CD4-positive, alpha-beta T cell treated with Interleukin-6 at 100 ng/mL for 8 hours (primary cell): ENCODE measurements at places on chromosomes 4 and X.

- DNase-seq: no peak
These were observed 8.9 kb upstream of the TRIML1 start for GRCh38 chr4:188130355-188130754.

DNA sequence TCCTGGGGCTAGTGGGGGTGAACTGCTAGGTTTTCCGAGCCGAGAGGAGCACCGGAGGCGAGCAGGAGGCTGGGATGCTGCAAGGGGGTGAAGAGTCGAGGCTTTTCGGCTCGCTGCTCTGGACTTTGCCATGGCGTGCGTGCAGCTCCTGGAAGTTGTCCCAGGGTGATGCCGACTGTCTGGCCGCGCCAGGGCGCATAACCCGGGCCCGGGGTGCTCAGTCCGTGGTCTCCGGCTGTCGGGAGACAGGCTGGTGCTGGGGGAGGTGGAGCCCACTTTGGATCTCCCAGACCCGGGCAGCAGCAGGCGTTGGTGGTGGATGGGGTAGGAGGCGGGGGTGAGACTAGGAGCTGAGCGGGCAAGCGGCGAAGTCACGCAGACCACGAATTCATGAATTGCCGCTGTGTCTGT lies 793 bp downstream of the GRIA3 start:
- no peak for DNase-seq

DNA sequence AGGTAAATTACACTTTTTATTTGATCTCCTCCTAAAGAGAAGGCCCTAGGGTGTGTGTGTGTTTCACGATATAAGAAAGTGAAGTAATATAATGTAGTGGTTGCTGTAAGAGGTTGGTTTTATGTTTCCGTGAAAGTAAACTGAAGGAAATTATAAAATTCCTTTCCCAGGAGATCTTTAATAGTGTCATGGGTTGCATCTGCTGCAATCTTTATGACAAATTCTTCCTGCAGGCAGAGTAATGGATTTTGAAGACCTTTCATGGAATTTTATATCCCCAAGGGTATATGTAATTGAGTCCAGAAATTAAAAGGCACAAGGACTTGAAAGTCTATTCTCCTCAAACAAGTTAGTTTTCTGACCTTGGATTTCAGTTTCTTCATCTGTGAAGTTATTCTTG lies 538.6 kb downstream of the ANKRD50 start:
- DNase-seq: no peak

DNA sequence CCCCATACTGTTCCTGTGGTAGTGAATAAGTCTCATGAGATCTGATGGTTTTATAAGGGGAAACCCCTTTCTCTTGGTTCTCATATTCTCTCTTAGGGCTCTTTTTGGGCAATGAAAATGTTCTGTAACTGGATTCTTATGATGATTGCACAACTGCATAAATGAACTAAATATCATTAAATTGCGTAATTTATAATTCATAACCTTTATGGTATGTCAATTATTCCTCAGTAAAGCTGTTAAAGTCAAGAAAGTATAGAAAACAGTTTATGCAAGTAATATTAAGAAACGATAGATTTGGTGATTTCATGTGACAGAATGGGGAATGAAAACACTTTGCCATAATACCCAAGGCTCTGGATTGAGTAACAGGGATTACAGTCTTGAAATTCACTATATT lies 33.5 kb upstream of the SPANXD start:
- no peak for DNase-seq

- DNase-seq: no peak
These were observed 16.1 kb upstream of the SAT1 start for GRCh38 chrX:23766650-23767551.

DNA sequence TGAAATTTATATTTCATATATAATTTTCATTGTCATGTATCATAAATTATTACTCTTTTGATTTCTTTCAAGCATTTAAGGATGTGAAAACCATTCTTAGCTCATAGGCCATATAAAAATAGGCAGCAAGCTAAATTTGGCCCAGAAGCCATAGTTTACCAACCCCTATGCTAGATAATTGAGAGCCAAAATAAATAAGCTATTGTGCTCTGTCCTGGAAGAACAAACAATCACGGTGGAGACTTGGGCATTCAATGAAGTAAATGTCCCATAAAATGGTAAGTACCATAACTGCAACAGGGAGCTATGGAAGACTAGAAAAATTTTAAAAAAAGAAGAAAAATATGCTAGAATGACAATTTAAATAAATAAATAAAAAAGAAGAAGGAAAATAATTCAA lies 60.9 kb upstream of the PACRGL start:
- no peak for DNase-seq

GRCh38 chr4:169416997-169417396 lies 146.2 kb upstream of the SH3RF1 start:
- DNase-seq: no peak

- DNase-seq: no peak
These were observed 49.6 kb downstream of the CASP3 start for GRCh38 chr4:184599492-184600135.

- DNase-seq: no peak
These were observed 40.7 kb downstream of the NPY2R start for GRCh38 chr4:155249016-155249566.

DNA sequence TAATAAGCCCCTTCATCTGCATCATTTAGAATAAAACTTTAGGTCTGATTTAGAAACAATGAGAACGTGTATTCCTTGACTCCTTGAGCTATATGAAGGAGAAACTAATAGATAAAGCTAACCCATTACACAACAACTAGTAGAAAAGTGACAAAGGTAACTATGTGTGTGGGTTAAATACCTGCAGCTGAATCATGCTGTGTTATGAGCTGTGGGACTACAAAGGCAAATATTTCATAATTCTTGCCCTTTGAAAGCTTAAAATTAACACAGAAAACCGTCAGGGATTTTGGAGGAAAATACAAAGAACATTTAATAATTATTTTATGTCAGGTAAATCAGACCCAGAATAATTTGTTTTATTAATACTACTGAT lies 898 bp upstream of the NDP start:
- no peak for DNase-seq

- no peak for DNase-seq
These were observed 40.7 kb upstream of the GPC3 start for GRCh38 chrX:134025986-134026545.

DNA sequence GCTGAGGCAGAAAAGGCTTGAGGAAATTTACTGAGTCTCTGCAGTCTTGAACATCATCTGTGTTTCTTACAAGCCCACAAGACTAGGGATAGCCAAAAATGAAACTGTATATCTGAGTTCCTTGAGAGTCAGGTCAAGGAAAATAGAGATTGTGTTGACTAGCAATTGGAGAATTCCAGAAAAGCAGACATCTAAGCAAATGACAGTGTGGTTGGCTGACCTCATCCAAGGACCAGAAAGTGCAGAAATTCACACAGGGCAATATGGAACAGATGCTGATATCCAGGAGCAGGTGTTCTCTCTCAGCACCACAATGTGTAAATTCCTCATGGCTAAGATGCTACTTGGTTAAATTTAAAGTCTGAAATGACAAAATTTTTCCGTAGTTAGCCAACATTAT lies 146.4 kb downstream of the VEGFC start:
- no peak for DNase-seq

DNA sequence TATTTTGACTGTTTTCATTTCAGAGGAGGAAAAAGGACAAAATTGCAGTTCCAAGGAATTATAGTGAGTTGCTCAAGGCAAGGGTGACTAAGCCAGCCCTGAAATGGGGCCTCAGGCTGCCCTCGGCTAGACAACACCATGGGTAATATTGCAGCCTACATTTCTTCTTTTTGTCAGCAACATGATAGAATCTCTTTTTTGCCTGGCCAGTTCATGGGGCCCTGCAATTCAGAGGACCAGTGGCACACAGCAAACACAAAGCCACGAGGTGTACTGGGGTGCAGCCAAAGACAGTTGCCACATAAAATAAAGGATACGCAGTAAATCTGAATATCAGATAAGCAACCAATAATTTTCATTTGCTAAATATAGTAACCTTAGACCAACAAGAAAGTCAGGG lies 41.8 kb downstream of the RBM47 start:
- DNase-seq: no peak

GRCh38 chr4:126956184-126956897 lies 676.4 kb upstream of the INTU start:
- DNase-seq: no peak

DNA sequence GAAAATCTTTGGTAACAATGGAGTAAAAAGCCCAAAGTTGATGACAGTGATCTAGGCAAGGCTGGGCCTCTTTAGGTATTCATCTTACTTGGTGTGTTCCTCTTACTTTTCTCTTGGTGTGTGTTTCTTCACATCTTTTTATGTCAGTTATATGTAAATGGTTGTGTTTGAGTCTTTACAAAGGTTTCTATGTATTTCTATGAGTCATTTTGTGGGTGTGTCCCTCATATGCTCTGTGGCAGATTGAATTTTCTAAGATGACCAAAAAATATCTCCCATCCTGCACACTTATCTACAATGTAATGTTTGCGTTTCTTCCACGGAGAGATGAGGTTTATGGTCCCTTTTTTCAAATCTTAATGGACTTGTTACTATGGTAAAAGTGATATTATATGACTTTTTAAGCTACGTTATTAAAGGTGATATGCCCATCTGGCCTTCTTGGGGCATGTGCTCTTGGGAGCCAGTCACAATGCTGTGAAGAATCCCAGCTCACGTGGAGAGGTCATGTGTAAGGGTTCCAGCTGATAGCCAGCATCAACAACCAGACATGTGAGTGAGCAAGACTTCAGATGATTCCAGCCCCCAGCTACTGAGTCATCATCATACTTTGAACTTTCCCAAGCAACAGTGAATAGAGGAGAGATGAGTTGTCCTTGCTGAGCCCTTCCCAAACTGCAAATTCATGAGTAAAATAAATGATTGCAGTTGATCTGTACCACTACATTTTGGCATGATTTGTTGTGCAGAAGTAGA lies 126.9 kb downstream of the CBLL2 start:
- DNase-seq: no peak

DNA sequence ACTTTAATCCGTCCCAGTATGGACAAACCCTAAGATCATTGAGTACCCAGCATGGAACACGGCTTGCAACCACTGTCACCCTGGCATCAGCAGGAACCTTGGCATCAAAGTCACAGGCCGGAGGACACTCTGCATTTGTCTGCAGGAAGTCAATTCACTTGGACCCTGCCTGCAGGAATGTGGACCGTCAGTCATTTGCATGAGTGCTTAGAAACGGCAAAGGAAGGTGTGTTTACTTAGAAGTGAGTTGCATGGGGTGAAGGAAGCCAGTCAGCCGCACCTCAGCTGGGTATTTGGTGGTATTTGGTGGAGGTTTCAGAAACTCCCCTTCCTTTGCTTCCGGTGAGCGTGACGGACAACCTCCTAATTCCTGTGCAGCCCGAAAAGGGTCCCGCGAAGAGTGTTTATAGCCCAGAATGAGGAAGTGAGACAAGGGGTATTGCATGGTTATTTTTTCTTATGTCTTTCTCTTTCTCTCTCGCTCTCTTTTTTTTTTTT lies 15.5 kb downstream of the P2RY8 start:
- peak; percentile 65 for DNase-seq

- no peak for DNase-seq
These were observed 128.8 kb upstream of the GPC4 start for GRCh38 chrX:133544115-133544514.

GRCh38 chr4:80393246-80393969 lies 57.9 kb downstream of the CFAP299 start:
- no peak for DNase-seq

- no peak for DNase-seq
These were observed 812 bp downstream of the FAT1 start for GRCh38 chr4:186722796-186723291.

DNA sequence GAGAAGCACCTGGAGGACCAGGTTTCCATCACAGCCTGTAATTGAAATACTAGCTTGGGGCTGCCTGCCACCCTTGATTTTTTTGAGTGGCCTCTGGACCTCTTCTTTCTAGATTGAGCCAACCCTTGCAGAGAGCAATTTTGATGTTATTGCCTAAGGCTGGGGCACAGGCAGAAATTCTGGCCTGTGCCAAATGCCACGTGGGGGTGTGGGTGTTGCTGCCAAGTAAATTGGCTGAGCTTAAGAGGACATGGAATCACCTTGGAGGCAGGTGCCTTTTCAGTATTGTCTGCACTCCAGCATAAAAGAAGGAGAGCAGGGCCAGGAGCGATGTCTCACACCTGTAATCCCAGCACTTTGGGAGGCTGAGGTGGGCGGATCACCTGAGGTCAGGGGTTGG lies 286.1 kb upstream of the PRPS2 start:
- no peak for DNase-seq
